Activated CD8-positive, alpha-beta memory T cell treated with anti-CD3 and anti-CD28 coated beads, Interleukin-2, amount 50 U/mL, for 48 hours (primary cell): ENCODE measurements at places on chromosomes 4 and X.

- DNase-seq = no peak
Observed at GRCh38 chr4:124641715-124642381, 70.7 kb downstream of the ANKRD50 start.

DNA sequence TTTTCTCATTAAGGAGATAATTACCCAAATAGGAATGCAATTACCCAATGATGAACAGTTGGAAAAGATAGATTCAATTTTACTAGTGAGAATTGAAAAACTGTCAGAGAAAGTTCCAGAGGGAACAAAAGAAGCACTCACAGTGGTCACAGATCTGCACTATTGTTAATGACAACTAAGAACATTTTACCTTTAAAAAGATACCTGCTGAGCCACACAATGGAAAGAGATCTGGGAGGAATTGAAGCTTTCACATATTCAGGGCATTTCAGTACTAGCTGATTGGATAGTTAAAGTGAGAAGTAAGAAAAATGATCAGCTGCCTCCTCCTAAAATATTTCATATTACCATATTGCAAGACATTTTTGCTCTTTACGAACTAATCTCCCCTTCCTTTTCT, 1822.2 kb downstream of the STIM2 start:
- no peak for DNase-seq

- DNase-seq = no peak
Observed at GRCh38 chr4:83585982-83586508, 50.1 kb downstream of the GPAT3 start.

- no peak for DNase-seq
Observed at GRCh38 chrX:74680391-74680790, 66.0 kb upstream of the RLIM start.

GRCh38 chrX:53476371-53476770, 42.2 kb upstream of the HSD17B10 start:
- no peak for DNase-seq

- DNase-seq = no peak
Observed at GRCh38 chrX:87728459-87728858, 210.9 kb downstream of the KLHL4 start.

DNA sequence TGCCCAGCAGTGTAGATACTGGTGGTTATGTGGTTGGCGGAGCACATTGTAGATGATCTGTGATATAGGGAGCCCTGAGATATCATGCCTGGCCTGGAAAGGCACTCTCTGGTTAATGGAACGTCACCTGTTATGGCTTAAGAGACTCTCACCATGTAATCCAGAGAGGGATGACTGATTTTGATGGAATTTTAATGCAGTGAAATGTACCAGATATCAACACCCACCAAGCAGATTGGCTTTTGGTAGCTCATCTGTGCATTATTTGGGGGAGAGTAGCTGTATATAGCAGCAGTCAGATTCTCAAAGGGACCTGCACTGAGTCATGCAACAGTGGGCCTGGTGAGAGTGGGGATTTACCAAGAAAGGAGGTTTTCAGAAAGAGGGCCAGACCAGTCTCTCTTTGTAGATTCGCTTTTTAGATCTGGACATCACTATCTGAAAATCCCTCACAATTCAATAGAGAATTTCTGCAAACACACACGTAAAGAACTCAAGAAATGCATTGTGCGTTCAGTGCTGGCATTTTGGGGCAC, 17.3 kb downstream of the TSC22D3 start:
- no peak for DNase-seq

DNA sequence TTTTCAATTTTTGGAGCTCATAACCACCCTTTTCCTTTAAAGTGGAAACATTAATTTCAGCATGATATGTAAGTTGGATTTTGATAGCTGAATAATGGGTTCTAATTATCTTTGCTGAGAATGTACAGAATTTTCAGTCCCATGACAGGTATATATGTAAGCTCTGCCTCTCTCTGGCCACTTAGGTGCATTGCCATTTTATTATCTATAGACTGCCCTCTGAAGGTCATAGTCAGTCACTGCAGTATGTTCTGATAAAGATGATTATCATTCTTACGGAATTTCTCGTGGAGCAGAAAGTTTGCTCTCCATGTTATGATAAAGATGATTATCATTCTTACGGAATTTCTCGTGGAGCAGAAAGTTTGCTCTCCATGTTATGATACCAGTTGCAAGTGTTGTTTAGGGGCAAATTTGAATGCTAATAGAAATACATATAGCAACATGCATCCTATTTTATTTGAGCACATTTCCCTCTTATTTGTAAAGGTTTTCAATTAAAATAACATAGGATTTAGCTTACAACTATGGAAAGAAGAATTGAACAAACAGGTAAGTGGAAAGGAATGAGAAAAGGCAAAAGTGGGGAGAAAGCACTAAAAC, 10.4 kb downstream of the AFP start:
- no peak for DNase-seq
